ENCODE measurements at places on chromosomes 7 and 10. TPM values are rescaled to one million over a fixed set of nuclear protein-coding genes. Genes with fewer than 3 reads are reported as not detected.

DNA sequence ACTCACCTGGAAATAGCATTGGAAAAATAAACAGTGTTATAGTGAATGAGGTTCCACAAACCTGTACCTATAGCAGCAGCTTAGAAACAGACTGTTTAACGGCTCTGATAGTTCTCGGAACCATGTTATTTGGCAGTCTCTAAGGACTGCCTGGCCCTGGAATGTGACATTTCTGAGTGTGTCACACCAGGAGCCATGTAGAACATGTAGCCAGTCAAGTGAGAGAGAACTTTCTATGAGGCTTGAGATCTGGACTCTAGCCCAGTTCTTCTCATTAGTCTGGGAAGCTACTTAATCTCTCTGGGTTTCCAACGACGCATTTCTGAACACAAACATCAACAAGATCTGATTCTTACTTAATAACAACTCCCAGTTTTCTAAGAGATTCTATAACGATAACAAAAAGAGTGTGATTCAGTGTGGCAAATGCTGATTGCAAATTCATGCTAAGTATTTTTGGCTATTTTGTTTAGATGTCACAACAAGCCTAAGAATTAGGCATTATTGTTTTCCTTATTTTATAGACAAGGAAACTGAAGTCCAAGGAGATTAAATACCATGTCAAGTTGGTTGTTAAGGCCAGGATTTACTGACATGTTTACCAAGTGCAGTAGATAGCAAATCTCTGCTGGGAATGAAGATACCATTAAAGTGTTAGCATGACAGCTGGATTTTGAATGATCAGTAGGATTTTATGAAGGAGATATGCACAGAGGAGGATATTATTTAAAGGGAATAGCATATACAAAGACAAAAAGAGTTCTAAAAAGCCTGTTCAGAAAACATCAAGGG, 47.2 kb downstream of the APBB1IP start:
- DNase-seq, result no peak

DNA sequence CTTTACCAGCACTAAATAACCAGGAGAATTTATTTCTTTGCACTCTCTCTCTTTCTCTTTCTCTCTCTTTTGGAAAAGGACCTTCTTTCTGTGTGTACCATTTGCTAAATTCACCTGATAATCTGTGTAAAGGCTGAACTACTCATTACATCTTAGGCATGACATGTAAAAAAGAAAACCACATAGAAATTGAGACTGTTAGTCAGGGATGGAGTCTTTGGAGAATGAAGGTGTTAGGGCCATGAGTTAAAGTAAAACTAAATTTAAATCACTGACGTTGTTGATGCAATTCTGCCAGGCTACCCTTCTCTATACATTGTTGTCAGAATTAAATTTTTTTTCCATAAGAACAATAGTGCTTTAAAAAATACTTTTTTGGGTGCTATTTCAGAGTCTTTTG, 263.3 kb downstream of the PTEN start:
- DNase-seq, result no peak

- DNase-seq, result no peak
Measured at GRCh38 chr7:50346545-50347497, 42.3 kb downstream of the IKZF1 start.

- no peak for DNase-seq
Measured at GRCh38 chr10:3068201-3068967, 1.0 kb downstream of the PFKP start.

ZNF487 gene
- 11.0 TPM for polyA plus RNA-seq

Measured in right renal pelvis (tissue), 4 donors.